ENCODE measurements at places on chromosomes 6 and 20.

GRCh38 chr6:20463396-20463795 lies 61.7 kb downstream of the E2F3 start:
- no peak for DNase-seq

GRCh38 chr20:22692119-22692475 lies 107.7 kb upstream of the FOXA2 start:
- no peak for DNase-seq

DNA sequence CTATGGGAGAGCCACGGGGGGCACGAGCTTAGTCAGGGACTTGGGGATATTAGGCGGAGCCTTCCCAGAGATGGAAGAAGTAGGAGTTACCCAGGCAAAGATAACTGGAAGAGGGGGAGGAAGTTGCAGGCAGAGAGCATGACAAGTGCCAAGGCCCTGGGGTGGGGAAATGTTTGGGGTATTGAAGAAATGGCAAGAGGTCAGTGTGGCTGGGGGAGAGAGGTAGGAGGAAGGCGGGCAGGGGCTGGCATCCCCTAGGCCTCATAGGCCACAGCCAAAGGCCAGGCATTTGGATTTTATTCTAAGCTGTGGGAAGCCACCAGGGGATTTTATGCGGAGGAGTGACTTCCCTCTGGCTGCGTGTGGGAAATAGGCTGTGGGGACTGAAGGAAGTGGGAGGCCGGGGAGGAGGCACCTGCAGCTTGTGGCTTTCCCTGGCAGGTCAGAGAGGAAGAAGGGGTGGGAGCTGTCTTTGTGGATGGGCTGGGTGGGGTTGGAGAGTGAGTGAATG lies 22.7 kb downstream of the SNAI1 start:
- no peak for DNase-seq

- no peak for DNase-seq
Measured at GRCh38 chr20:40634891-40635290, 54.1 kb downstream of the MAFB start.

- no peak for DNase-seq
Measured at GRCh38 chr20:51542571-51543421, at the start of gene NFATC2. Gene NFATC2 (minus strand): TSS chr20:51542719. CDS start chr20:51542499, 220 bp downstream.

DNA sequence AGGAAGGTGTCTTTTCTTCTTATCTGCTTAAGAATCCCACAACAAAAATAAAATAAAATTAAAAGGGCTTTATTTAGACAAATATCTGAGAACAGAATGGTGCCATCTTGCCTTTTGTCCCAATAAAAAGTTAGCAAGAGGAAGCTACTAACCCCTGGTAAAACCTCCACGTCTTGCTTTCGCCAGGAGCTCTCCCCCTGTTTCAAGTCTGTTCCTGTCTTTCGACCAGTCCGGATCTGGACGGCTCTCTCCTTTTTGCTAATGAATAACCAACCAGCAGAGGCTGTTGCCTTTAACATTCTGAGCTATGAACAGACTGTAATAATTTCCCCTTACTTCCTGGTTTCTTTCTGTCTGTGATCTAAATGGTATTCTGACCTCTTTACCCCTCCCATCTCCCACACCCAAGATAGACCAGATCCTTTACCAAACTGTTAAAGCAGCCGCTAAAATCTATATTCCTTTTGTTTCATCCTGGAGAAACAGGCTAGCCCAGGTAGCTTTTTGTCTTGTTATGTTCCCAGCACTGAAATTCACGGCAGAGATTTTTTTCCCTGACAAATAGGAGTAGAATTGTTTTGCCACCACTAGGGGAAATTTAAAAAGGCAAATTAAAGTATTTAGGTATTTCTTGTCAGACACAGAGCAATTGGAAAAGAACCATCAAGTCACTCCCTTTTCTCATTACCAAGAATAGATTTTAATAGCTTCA lies at the start of gene FRK:
FRK (minus strand) TSS at position 320 of the 712 bp plus-strand sequence. CDS start 580 bp downstream, outside the sequence.
- no peak for DNase-seq

GRCh38 chr20:7714549-7714948 lies 225.7 kb downstream of the HAO1 start:
- no peak for DNase-seq

GRCh38 chr6:73586416-73586974 lies 65.7 kb upstream of the EEF1A1 start:
- peak; percentile 14 for DNase-seq

DNA sequence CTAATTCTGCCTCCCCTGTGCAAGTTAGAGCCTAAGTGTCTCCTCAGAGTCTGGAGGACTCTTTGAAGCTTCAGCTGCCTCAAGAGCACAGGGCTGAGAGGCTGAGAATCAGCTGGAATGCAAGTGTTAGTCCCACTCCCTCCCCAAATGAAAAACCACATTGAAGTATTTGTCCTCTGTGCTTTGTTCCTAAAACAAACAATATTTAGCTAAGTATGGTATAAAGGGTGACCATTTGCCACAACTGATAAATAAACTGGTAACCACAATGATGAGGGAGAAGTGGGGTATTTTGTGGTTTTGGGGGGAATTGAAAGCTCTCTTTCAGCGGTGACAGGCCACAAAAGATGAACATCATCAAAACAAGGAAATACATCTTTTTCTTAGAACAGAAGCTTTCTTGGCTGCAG lies 91.7 kb upstream of the HDDC2 start:
- DNase-seq: peak; percentile 63

- no peak for DNase-seq
Measured at GRCh38 chr6:44699851-44700250, 312.3 kb downstream of the CDC5L start.

GRCh38 chr20:22339091-22339881 lies 245.1 kb downstream of the FOXA2 start:
- peak; percentile 80 for DNase-seq

- DNase-seq: no peak
Measured at GRCh38 chr6:168071620-168072019, 7.4 kb downstream of the FRMD1 start.

DNA sequence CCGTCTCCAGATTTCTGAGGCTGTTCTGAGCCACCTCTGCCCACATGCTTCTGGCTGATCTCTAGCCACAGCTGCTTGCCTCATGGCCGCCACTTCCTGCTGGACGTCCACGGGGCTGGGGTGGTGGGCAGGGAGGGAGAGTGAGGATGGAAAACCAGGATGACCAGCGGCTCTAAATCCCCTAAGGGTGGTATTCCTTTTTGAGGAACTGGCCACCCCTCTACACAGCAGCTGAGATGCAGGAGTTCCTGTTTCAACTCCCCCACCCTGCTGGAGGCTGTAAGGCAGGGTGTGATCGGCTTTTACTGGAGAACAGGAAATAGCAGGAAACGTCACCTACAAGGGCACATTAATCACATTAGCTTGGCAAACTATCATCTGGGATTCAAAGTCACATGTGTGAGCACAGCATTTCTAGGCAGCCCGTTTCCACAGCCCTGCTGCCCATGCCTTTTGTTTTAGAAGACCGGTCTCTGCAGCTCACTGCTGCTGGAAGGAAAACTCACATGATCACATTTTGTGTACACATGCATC lies 181.6 kb upstream of the ECI2 start:
- DNase-seq: peak; percentile 86

- DNase-seq: peak; percentile 33
Measured at GRCh38 chr6:137717074-137718073, 149.7 kb upstream of the TNFAIP3 start.

DNA sequence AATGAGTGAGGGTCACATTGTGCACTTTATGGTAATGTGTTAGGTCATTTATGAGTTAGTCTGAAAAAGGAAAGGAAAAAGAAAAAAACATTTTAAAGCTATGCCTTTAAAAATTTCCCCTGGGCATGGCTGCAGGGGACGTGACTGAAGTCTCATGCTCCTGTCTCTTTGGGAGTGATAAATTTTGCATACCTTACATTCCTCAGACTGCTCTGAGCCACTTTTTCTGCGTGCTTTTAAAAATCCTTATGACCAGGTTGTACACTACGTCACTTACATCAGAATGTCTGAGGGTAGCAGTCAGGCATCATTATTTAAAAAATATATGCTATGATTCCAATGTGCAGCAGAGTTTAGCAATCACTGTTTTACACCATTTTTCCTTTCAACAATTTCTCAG lies 121.2 kb downstream of the RFPL4B start:
- peak; percentile 2 for DNase-seq

GRCh38 chr20:62248890-62249560 lies 10.7 kb downstream of the OSBPL2 start:
- no peak for DNase-seq

DNA sequence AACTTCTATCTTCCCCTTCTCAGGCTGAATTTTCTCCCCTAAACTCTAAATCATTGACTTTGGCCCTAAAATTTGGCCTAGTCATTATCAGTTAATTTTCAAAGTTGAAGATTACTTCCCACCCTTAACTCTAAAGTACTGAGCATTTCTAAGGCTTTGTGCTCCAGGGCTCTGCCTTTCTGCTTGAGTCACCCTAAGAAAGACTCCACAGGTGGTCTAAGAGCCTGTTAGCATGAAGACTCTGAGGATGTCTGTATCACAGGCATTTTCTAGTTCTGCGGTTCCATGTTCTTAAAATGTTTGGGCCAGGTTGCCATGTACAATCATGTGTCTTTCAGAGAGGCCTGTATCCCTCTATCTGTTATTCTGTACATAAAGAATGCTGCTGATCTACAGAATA lies 808.1 kb upstream of the MANEA start:
- DNase-seq: no peak

DNA sequence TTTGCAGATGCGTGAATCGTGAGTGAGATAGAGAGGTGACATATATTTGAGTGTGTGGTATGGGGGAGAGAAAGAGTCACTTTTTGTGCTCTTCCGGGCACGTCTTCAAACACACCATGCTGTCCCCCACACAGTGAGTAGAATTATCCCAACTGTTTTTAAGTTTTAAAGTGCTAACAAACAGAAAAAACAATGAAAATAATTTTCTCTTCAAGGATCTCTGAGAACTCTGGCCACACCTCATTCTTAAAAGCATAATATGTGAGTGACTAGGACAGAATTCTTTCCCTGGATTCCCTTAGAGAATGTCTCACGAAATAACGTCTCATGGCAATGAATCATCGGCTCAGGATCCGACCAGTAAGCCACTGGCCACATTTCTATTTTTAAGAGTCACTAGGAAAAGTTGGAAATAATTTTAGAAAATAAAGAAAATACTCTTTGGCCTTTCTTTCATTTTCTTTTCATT lies 235.7 kb upstream of the ZNF217 start:
- DNase-seq: peak; percentile 85

GRCh38 chr6:20335872-20336271 lies 65.8 kb upstream of the E2F3 start:
- DNase-seq: no peak

DNA sequence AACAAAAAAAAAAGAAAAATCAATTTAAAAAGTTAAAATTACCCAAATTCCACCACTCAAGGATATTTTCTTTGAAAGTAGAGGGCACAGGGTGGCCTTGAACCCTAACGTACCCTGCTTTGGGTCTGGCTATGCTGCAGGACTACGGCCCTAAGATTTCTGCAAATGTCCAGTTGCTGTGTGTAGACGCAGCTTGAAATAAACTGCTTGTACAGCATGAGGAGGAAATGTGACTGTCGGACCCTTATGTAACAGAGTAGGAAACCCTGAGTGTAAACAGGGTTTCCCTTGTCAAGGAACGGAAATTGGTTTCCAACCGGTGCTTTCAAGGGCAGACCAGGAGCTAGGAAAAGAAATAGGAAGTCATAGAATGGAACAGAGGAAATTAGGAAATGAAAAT lies 60.7 kb upstream of the SHLD1 start:
- no peak for DNase-seq

DNA sequence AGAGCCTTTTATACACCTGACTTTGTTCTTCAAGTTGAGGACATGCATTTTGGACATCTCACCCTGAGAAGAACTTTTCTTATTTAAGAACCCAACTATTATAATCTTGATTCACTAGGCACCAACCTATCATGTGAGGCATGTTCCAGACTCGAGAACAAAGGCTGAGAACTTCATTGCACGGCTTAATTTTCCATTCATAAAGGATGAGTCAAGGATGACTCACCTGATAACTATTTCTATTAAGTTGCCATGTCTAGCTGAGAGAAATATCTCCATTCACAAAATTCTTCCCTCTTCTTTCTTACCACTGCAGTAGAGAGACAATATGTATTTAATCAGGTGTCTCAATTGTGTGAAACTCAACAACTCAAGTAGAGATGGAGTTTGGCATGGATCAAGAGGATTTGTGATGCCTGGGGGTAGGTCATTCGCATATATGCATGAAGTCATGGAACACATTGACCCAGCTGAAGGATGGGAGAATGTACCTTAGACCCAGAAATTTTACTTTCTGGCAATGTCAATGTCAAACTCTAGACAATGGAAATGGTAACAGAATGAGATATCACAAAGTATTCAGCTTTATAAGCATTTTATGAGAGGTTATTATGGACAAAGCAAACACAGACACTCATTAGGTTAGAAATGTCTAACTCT lies 208.7 kb upstream of the PRND start:
- peak; percentile 50 for DNase-seq

DNA sequence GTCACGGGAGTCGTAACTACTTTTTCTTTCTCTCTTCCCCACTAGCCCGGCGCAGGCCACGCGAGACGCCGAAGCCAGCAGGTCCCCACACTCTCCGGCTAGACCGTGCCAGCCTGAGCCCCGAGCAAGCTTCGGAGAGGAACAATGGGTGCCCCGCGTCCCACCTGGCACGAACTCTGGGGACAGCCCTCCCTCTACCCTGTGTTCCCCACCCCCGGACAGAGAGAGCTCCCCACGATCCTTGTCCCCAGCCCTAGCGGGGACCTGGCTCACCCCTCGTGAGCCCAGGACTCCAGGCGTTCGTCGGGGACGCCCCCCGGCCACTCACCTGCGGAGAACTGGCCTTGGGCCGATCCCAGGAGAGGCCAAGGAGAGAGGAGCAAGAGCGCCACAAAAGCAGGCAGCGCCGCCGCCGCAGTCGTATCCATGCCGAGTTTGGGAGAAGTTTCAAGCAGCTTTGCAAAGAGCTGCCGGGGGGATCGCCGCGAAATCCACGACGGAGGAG lies 416 bp downstream of the PTPRK start:
- DNase-seq: peak; percentile 17

DNA sequence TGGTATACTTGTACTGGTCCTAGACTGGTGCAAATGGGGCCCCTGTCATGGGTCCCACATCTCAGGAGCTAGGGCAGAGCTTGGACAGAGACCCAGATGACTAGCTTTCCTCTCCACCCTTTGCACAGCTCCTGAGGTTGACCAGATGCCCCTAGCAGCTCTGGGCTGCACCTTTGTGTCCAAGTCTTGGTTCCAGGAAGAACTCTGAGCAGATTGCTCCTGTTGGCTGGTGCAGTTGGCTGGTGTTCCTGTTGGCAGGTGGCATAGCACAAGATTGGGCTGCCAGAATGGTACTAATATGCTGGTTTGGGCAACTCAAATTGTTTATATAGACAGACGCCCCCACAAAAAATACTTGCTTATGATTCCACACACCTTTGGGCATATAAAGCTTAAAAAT lies 89.4 kb upstream of the EZR start:
- DNase-seq: no peak

DNA sequence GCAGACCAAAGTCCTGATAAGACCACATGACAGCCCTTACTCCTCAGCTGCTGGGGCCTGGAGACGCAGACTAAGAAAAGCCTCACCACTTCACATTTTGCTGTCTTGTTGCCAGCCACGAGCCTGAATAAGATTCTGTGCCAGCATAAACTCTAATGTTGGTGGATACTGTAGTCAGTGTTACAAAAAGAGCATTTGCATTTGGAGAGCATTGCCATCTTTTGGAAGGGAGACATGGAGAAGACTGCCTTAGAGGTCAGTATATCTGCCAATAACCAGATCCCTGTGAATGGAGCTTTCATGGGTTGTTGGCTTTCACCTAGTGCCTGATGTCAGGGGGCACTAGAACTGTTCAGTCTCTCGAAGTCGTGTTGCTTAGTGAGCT lies 315.2 kb downstream of the ZFAND3 start:
- DNase-seq: no peak
